ENCODE measurements at places on chromosomes 1 and 21.

DNA sequence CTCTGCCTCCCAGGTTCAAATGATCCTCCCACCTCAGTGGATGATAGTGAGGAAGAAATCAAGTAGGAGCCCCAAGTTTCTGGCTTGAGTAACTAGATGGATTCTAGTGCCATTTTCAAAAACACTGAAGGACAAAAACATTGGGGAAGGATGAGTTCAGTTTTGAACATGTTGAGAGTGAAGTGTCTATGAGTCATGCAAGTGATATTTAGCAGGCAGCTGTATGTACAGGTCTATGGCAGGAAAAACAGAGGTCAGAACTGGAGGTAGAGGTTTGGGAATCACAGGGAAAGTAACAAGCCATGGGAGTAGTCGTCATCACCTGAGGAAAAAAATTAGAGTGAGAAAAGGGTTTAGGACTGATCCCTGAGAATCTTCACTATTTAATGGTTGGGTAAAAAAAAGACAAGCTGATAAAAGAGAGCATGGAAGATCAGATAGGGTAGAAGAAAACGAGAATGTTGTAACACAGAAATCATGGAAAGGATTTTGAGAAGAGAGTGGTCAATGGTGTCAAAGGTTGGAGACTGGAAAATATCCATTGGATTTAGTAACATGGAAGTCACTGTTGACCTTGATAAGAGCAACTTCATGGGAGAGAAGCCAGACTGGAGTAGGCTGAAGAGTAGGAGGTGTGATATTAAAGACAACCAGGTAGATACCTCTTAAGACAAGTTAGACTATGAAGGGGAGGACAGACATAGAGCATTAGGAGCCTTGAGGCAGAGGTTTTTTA is 53.1 kb downstream of the DIPK1A start:
- DNase-seq: no peak

DNA sequence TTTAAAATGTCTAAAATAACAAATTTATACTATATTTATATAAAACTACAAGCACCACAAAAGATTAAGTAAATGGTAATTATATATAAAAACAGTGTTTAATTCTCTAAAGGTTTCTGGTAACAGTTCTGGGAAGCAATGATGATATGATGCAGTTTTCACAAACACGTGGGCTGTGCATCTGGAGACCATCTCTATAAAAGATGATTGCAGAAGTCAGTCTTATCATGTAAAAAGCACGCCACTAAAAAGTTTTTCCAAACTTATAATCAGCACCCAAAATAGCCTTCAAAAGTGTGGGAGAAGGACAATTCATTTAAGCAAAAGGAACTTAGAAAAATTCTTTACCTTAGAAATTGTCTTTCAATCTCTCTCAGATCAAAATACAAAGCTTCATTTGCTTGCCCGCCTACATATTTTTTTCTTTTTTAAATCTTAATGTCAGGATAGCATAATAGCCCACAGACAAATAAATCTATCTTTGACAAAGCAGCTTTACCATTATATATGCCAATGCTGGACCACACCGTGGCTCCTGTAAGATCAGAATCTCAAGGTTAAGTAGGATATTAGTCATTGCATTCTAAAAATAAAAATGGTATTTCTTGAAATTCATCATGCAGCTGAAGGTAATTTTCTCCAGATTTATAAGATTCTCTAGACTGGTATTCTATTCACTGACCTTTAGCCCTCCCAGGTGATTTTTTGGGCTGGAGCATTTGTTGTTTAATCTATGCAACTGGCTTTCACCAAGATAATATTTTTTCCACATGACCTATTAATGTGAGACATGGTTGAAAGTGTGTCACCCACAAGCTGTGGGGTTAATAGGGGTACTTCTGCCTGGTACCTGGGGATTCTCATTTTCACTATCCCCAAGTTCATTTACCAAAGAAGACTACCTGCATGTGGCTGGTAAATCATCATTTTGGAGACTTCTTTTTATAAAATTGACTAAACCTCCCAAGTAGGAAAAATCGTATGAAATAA is 189.6 kb upstream of the ST6GALNAC5 start:
- DNase-seq: no peak

DNA sequence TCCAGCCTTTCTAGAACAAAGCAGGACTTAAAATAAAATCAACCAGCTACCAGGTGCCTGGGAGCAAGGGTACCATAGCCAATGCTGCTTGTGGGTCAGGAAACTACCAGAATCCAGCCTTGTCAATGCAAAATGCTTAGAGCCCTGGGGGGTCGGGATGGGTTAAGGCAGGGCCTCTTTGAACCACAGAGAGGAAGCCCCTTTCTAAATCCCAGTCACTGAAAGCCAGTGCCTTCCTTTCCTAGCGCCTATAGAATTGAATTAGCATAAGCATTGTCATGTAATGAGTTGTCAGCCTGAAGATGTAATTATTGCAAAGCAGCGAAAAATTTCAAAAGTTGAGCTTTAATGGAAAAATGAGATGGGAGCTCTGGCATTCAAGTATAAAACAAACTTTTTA is 176.6 kb upstream of the DAB1 start:
- DNase-seq: no peak

- no peak for DNase-seq
Observed at GRCh38 chr1:53047737-53048736, 14.0 kb upstream of the PODN start.

GRCh38 chr1:175881246-175881976 is 138.0 kb upstream of the TNR start:
- no peak for DNase-seq

- peak; percentile 95 for DNase-seq
Observed at GRCh38 chr1:31715087-31715872, 11.5 kb upstream of the COL16A1 start.

DNA sequence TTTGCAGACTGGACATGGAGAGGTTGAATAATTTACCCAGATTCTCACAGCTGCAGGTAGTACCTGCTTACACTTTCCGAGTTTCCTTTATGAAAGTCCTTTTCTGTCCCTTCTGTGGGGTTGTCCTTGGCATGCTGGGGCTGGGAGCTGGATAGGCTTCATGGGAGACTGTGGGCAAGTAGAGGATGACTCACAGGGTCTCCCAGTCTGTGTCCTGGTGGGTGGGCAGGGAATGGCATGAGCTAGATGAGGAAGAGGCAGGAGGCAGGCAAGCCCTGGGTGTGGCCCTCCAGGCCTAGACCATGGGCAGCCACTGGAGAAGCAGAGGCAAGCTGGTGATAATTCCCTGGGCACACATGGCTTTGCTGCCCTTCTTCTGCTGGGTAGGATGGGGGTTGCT is 80.6 kb downstream of the NAV1 start:
- peak; percentile 57 for DNase-seq
